Stimulated activated CD4-positive, alpha-beta T cell treated with anti-CD3 and anti-CD28 coated beads, Interleukin-15, amount 100 ng/mL, for 24 hours (primary cell): ENCODE measurements at places on chromosomes 1 and 21.
A peak's percentile ranks its signal among the peaks of the same experiment; 100 is the strongest.

DNA sequence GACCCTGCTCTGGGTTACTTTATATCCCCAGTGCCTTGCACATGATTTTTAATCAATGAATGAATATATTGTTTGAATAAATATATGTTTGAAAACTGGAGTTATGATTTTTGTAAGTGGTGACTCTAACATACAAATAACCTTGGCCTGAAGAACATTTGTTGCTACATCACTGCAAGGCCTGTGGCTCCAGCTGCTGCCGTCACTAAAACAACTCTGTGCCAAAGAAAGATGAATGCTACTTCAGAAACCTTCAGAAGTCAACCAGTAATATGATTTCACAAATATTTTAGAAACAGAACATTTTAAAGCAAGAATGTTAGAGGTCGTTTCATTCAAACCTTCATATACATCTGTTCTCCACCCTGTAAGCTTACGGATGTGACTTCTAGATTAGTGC, 60.6 kb upstream of the SEC16B start:
- no peak for DNase-seq

DNA sequence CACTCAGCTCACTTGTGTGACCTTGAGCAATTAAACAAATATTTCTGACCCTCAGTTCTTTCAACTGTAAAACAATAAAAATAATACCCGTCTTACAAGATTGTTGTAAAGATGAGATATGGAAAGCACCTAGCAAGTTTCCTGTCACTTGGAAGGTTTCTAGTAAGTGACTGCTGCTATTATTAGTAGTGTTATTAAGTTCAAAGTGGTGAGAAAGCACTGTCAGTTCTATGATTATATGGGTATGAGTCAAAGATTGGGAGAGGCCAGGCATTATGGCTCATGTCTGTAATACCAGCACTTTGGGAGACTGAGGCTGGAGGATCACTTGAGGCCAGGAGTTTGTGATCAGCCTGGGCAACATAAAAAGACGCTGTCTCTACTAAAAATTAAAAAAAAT, 145.4 kb downstream of the C1orf21 start:
- DNase-seq = no peak

GRCh38 chr21:25750085-25750484, 15.3 kb downstream of the GABPA start:
- no peak for DNase-seq

DNA sequence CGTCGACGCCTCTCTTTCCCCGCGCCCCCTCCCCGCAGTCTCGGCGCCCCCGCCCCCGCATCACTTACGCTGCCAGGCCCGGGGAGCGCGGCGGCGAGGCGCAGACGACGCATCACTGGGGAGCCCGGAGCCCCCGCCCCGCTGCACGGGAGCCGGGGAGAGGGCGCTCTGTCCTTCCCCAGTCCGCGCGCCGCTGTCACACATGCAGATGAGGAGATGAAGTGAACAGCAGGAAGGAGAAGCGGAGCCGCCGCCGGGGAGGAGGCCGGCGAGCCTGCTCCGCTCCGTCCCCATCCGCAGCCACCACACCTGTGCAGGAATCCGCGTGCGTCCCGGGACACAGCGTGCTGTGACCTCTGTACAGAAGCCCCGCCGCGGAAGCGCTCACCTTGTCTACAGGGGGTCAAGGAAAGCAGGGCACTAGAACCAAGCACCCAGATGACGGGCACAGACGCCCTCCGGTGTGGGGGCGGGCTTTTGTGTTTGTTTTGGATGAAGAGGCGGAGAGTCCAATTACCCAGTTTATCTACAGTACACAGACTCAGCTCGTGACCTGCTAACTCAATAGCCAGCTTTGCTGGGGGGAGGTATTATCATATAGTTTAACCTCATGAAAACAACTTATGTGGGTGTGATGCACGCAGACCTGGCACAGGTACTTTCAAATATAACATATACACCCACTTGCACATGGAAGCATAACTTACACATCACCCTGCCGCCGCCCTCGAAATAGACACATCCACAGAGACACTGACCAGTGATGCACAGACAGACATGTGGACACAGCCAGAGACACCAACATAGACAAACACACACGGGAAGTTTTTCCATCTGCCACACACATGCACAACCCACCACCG, 12.4 kb downstream of the KLHDC8A start:
- peak; percentile 61 for DNase-seq

DNA sequence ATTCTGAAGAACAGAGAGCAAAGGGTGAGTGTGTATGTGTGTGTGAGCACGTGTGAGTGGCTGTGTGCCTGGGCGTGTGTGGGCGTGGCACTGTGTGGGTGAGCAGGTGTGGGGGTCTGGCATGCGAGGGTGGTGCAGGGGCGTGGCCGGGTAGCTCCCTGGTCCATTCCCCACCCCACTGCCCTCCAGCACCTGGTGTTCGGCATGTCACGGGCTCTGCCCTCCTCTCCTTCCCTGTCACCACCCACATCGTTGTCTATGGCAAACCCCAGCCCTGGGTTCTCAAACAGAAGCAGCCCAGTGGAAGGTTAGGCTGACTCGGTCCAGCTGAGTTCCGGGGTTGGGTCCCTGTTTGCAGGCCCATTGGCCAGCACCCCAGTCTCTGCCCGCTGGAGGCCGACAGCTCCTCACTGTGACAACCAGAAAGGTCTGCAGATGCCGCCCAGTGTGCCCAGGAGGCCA, 39.8 kb downstream of the UBE2G2 start:
- DNase-seq = no peak

DNA sequence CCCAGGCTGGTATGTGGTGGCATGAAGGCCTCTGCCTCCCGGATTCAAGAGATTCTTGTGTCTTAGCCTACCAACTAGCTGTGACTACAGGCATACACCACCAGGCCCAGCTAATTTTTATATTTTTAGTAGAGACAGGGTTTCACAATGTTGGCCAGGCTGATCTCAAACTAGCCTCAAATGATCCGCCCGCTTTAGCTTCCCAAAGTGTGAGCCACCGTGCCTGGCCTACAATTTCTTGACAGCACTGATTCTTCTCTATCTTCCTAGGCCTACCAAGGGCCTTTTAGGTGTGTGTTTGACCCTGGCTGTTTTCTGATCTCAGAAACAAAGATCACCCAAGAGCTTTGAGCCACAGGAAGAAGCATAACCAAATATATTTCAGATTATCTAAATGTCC, 540.8 kb upstream of the ADAMTS5 start:
- no peak for DNase-seq

DNA sequence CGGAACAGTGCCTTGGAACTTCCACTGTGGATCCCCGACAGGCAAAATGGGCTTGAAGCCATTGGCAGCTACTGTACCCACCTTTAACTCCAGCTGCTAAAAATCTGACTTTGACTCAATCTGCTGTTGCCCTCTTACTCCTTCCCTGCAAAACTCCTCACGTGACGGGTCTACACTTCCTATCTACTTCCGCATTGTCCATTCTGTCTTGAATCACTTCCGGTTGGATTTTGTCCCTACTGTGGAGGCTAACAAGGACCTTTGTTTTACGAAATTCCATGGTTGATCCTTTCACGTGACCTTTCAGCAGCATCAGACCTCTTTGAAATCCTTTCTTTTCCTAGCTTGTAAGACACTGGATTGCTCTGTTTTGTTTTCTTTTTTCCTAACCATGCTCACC, 268.4 kb downstream of the PRDM2 start:
- no peak for DNase-seq

DNA sequence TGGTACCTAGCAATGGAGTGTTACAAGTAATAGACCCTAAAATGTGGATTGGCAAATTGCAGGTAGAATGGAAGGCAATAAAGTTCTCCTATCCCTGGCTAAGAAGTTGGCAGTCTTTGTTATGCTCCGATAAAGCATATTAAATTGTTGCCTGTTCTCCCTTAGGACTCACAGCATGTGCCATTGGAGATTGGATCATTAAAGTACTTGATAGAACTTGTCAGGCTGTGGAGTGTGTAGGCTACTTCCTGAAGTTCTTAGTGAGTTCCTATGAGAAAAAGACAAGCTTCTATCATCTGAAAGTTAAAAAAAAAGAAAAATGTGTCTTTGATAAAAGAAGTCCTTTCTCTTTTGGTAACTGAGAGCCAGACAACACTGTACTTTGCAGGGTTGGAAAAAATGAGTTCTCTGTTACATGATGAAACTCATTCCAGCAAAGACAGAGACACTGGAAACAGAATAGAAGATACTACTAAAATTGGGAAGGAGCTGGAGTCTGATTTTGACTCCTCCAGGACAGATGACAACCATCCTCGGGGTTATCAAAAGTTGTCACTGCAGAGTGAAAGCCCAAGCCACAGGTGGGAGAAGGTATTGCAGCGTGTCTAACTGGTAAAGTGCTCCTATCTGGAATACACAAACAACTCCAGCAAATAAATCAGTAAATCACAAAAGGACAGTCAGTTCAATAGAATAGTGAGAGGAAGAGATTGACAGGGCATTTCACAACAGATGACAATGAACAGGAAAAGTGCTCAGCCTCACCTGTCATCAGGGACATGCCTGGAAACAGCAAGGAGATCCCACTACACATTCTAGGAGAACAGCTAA, 87.5 kb upstream of the WDR26 start:
- no peak for DNase-seq

DNA sequence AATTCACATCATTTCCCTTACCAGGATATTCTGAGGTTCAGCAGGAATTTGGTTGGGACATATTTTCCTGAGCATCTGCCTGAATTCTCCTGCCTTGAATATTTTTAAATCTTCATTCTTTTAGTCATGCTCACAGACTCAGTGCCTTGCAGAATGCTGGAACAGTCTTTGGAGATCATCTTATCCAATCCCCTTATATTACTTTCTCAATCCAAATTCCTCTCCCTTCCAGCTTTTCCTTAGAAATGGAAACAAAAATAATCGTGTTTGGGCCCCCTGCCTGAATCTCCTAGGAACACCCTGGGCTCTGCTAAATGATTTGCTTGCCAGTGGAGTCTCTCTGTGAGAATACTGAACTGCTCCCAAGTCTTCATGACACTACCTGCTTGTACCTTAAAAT, 38.4 kb downstream of the LHX8 start:
- no peak for DNase-seq

DNA sequence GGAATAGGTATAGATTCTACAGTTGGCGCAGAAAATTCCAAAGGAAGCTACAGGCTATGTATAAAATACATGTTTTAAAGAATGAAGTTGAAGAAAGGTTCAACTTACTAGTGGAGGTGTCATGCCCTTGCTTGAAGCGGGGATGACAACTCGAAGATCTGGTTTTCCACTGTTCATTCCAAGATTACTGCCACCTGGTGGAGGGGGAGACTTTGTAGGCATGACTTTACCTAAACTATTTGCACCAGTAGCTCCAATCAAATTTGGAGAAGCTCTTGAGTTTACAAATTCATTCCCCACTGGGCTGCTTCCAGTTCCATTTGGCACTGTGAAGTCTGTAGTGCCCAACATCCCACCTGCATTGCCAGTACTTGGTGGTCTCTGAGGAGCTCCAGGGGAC, 81.7 kb downstream of the AXDND1 start:
- peak; percentile 13 for DNase-seq

GRCh38 chr1:23369335-23370013, at the start of gene ZNF436:
Gene ZNF436, minus strand, starts transcription at chr1:23369836. Its CDS starts 1,831 bp downstream, at chr1:23368005.
- DNase-seq = peak; percentile 53

- no peak for DNase-seq
These were observed 21.4 kb downstream of the COL6A1 start for GRCh38 chr21:46002841-46003574.

DNA sequence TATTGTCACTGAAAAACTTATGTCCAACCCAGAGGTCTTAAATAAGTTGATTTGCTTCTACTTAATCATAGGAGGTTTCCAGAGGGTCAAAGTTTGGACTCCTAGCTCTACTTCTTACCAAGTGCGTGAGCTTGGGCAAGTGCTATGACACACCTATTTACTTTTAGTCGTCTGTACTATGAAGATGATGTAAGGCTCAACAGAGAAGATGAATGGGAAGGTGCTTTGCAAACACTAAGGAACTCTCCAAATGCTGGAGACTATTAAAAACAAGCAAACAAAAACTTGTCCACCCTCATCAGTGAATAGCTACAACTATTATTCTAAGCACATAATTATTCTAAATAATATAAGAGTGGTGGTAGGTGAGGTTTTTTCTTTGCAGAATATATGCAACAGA, 232.3 kb upstream of the USP24 start:
- no peak for DNase-seq

DNA sequence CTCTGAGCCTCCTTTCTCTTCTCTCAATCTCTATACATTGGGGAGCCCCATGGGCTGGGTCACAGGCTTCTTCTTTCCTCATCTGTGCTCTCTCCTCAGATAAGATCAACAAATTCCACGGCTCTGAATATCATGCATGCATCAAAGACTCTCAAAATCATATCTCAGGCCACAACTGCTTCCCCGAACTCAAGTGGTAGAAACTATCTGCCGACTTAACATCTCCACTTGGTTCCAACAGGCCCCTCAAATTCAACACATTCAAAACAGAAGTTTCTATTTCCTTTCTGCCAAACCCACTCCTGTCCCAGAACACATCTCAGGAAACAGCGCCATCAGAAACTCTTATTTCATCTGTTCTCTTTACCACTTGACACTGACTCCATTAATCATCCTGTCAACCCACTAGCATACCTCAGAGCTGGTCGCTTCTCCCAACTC, 16.7 kb downstream of the DDX59 start:
- DNase-seq = peak; percentile 29

DNA sequence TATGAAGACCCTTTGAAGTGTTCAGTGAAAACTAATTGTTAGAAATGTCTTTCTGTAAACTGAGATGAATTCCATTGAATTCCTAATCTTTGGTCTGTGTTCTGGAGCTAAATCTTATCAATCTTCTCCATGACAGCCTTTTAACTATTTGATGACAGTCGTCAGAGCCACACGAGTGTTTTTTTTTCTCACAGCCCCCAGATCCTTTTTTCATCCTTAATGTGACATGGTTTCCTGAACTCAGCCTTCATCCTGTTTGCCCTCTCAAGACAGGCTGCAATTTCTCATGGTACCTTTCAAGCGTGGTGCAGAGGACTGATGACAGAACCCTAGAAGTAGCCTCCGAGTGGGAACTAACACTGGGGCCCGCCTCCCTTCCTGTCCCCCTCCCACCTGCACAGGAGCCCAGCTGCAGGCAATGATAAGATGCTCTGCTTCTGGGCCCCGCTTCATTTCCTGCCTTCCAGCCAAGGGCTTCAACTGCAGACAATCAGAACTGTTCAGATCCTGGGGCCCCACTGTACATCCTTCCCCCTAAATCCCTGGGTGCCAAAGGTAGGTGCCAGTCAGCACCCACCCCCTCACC, 114.6 kb upstream of the VAV3 start:
- DNase-seq = peak; percentile 56

GRCh38 chr1:220711056-220711809, 21.1 kb downstream of the C1orf115 start:
- no peak for DNase-seq

DNA sequence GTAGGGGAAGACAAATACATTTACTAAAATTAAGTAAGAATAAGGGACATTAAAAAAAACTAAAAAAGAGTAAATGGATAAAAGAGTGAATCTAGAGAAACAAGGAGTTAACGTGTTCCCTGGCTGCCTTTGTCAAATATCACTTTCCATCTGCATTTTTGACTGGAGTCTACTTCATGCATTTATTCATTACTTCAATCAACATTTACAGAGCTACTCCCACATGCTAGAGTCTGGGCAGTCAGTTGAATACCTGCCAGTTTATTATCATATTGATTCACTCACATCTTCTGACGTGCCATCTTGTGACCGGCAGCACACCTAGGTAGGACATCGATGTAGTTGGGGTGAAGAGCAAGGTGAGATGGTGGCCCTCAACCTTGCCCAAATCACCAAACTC, 35.6 kb upstream of the KCNA3 start:
- no peak for DNase-seq

- DNase-seq = no peak
These were observed 345.0 kb downstream of the DISC1 start for GRCh38 chr1:231971397-231972110.
